ENCODE measurements at places on chromosomes 2 and 18.
A peak's percentile ranks its signal among the peaks of the same experiment; 100 is the strongest.

DNA sequence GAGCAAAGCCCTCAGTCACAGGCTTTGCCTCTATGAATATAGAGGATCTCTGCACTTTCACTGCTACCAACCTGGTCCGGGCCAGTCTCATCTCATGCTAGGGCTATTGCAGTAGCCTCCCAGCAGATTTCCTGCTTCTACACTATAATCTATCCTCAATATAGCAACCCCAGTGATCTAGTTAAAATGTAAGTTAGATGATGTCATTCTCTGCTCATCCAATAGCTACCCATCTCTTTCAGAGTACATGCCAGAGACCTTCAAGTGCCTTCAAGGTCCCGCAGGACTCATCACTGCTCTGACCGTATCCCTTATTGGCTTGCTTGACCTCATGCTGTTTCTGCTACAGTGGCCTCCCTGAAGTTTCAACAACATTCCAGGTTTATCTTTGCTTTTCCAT, 186.3 kb downstream of the LOXHD1 start:
- DNase-seq, result no peak

GRCh38 chr2:189285962-189286645, 106.5 kb upstream of the COL5A2 start:
- no peak for DNase-seq

- no peak for DNase-seq
These were observed 34.9 kb upstream of the GPC1 start for GRCh38 chr2:240400371-240401161.

DNA sequence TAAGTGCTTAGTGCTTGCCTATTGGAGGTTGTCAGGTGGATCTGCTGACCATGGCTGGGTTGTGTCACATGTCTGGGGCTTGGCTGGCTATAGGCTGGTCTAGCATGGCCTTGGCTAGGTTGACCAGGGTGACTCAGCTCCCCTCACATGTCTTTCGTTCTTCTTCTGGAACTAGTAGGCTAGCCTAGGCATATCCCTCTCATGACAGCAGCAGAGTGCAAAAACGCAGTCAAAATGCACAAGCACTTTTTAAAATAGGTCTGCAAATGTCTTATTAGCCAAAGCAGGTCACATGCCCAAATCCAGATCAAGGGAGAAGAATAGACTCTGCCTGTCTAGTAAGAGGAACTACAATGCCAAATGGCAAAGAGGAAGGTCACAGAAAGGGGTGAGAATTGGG, 179.7 kb upstream of the ACVR2A start:
- no peak for DNase-seq

DNA sequence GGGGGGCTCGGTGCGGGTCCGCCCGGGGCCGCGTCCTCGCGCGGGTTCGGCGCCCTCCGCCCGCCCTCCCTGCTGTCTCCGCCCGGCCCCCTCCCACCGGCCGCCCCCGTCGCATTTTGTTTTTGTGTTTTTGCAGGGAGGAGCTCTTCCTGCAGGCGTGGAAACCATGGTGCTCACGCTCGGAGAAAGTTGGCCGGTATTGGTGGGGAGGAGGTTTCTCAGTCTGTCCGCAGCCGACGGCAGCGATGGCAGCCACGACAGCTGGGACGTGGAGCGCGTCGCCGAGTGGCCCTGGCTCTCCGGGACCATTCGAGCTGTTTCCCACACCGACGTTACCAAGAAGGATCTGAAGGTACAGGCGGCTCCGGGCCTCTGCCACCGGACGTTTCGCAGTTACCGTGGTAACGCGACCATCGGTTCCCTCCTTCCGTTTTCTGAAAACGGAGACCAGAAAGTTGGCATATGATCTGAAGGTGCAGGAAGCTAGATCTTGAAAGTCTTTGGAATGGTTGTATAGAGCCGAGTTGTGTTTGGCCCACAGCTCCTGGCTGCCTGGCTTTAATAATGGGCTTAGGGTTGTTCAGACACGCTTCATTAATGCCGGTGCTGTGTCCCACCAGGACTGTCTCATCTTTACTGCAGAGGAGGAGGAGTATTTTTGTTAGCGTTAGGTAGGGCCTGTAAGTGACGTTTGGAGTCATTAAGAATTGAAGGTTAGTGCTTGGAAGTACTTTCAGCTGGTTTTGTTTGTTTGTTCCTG, 891 bp downstream of the KDM3A start:
- peak; percentile 10 for DNase-seq

GRCh38 chr2:73283545-73284295, 558 bp downstream of the FBXO41 start:
- DNase-seq, result no peak

DNA sequence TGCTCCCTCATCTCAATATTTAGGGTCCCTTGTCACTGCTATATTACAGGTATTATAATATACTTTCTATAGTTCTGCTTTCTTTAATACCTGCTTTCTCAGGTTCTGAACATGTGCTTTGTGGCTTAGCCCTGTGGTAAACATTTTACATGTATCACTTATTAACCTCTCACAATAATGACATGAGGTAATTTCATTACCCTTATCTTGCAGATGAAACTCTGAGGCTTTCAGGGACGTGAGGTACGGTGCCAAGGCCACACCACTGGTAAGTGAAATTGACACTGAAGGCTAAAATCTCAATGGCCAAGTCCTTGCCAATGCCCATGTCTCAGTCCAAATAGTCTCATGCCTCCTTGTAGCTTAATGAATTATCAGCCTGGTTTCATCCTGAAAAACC, 21.7 kb downstream of the LINC00305 start:
- DNase-seq, result no peak

Measured in GM19239 (cell line).